ENCODE measurements at places on chromosomes 6 and 20. TPM values are rescaled to one million over a fixed set of nuclear protein-coding genes. Genes with fewer than 3 reads are reported as not detected.

DNA sequence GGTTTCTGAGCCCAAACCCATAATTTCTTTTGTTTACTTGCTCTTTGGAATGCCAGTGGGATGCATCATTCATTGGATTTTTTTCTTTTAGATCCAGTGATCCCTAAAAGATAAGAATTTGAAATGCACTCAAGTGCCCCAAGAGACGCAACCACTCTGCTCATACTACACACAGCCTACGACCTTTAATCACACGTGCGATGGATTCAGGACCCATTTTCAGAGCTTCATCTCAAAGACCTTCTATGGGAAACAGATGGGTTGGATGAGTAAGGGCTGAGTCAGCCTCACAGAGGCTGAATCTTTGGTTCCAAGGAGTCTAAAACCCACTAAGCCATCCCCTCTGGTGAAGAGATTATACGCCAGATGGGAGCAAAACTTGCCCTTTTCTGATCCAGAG lies 265.5 kb upstream of the EXOC2 start:
- DNase-seq = no peak

GRCh38 chr20:54165014-54165413 lies 8.8 kb downstream of the CYP24A1 start:
- DNase-seq = no peak

- no peak for DNase-seq
Measured at GRCh38 chr6:58113960-58114359, 796.5 kb downstream of the PRIM2 start.

- DNase-seq = no peak
Measured at GRCh38 chr20:57161478-57162361, 104.7 kb downstream of the BMP7 start.

DNA sequence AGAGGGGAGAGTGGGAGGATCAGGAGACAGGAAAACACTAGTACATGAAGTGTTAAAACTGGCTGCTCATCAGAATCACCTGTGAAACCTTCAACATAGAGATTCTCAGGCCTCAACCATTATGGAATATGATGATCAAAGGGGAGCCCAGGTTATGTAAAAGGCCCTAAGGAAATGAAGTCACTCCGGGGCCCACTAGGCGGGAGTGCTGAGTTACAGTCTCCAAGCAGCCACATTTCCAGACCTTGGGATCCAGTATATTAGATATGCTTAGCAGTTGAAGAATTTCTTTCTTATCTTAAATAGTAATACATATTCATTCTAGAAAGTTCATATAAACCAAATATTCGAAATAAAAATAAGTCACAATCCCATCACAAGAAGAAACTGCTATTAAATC lies 476.3 kb downstream of the PRKN start:
- no peak for DNase-seq

- DNase-seq = no peak
Measured at GRCh38 chr20:57818418-57819181, 108.8 kb upstream of the PMEPA1 start.

GRCh38 chr6:137950581-137950980 lies 83.5 kb downstream of the TNFAIP3 start:
- DNase-seq = no peak

DNA sequence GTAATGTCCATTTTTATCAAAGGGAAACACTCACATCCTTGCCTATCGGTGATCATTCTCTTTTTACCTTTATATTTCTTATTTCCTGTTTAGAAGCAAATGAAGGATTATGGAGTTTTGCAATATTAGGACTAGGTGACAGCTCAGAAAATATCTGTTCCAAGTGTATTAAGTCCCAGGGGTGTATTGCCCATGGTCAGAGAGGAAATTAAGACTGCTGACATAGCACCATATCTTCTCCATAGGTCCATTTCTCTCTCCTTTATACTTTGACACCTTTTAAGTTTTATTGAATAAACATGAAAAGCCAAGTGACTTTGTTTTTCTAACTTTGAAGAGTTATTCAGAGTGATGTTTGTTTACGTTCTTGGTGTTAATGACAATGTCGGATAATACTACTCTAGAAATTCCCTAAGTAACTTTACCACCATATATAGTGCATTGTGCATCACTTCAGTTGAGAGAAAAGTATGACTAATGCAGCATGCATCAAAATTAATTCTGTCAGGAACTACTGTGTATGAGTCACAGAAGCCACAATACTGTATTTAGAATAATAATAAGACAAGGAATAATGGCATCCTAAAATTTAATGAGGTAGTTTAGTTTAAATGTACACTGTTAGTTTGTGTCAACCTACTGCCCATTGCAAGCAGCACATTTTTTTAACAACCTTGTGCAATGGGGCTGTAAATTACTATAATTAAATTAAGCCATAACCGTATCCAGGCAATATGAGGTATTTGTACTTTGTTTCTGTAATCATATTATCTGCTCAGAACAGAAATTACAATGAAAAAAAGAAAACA lies 474.4 kb upstream of the RNF217 start:
- no peak for DNase-seq

DNA sequence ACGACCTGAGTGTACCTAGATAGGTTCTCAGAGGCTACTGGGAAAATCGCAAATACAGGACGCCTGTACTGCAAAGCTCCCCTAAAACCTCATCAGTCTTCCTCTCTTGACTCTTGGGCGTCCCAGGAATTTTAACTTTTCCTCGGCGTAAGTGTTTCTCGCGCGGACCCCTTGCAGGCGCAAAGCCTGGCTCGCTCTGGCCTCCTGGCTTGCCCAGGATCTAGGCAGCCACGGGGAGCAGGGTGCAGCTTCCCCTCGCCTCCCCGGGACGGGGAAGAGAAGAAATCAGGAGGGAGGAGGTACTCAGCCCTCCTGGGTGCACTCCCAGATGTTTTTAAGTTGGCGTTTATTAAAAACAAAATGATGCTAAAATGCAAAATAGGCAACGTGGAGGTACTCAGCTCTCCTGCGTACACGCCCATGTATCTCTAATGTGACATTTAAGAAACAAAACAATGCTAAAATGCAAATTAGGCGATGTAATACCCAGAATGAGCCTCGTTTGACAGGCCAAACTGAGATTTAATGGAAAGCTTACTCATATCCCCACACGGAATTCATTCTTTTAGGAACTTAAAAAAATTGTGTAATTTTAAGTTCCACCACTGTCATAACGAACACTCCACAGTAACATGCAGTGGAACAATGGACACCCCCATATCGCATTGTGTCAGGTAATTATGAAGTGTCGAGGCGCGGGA lies 1.6 kb upstream of the SOBP start:
- DNase-seq = no peak

DNA sequence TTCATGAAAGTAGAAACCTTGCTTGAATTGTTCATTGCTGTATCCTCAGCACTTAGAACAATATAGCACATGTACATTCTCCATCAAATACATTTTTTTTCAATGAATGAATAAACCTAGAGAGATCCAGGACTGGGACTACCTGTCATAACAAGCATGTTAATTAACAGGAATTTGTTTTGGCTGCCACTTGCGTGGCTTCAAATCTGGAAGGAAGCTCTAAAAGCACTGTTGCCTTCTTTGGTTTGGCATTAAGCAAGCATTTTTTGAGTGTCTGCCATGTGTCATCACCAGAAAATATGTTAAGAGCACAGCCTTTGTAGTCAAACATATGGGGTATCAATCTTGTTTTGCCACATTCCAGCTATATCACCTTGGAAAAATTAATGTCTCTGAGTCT lies 131.9 kb upstream of the BACH2 start:
- no peak for DNase-seq

- no peak for DNase-seq
Measured at GRCh38 chr6:142737368-142738034, 207.5 kb downstream of the HIVEP2 start.

DNA sequence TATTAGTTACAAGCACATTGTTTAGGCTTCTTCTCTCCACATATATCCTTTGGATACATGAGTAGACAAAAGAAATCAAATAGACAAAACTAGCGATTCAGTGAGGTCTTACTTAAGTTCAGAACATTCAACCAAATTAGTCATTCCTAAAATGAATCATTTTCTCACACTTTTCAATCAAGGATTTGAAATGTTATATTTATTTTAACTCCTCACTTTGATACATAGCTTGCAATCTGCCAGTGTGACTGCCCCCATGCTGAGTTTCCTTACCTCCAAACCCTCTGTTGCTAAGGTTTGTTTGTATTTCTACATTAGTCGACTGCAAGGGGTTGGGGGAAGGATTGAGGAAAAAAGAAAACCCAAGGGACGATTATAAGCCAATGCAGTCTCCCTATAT lies 3.5 kb upstream of the MOXD1 start:
- no peak for DNase-seq

DNA sequence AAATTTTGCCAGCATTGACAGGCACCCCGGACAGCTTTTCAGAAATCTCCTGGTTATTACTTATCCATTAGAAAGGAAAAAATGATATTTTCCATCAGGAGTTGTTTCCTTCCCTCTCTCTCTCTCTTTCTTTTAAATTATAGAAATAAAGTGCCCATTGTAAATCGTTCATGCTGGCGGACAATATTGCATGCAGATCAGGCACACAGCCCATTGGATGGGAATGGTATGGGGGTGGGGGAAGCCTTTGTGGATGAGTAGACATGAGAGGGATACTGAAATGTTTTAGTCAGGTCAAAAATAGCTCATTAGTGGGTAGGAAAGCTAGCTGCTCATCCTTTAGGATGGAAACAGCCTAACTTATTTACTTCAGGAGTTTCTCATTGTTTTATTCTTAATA lies 764.9 kb upstream of the MMS22L start:
- DNase-seq = no peak

- no peak for DNase-seq
Measured at GRCh38 chr6:27599859-27600532, 127.1 kb upstream of the ZNF184 start.

GRCh38 chr20:37198932-37199660 lies 19.7 kb upstream of the MROH8 start:
- no peak for DNase-seq

- DNase-seq = no peak
Measured at GRCh38 chr20:63454731-63455567, 17.5 kb downstream of the KCNQ2 start.

DNA sequence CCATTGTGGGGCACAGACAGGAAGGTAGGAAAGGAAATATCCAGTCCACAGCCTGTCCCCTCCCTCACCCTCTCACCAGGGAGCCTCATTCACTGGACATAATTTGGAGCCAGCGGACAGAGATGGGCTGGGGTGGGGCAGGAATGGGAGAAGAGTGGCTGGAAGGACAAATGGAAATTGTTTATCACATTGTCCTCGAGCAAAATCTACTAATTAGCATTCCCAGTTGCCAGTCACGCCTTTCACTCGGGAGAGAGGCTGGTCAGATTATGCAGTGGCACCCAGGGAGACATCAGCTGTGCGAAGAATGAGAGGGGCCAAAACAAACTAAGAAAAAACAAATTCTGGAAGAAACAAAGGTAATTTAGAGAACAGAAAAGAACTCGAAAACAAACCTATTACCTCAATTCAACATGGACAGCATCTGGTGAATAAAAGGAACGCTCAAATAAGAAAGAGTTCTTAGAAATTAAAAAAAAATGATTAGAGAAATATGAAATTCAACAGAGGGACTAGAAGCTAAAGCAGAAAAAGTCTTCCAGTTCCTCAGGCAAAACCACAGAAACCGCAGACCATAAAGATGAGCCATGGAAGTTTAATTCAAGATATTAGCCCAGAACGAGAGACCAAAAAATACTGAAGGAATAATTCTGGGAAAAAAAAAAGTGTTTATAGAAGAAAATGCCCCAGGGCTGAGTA lies 108.5 kb upstream of the RALGAPA2 start:
- DNase-seq = no peak

DNA sequence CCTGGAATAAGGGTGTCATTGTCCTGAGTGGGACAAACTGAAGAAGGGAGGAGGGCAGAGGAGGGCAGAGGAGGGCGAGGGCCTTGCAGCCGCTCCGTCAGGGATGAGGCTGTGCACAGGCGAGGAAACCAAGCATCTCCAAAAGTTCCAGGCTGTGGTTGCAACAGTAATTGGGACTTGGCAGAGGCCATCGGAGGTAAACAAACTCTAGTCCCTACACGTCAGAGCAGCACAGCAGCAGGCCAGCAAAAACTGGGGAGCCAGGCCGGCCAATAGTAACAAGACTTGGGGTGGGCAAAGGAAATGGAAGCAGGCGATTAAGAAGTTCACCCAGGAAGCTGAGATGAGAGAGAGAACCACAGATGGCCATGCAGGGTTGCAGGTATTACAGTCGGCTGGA lies 142.8 kb downstream of the SMOC2 start:
- DNase-seq = no peak

- DNase-seq = no peak
Measured at GRCh38 chr20:917416-917815, 1.3 kb upstream of the ANGPT4 start.

DNA sequence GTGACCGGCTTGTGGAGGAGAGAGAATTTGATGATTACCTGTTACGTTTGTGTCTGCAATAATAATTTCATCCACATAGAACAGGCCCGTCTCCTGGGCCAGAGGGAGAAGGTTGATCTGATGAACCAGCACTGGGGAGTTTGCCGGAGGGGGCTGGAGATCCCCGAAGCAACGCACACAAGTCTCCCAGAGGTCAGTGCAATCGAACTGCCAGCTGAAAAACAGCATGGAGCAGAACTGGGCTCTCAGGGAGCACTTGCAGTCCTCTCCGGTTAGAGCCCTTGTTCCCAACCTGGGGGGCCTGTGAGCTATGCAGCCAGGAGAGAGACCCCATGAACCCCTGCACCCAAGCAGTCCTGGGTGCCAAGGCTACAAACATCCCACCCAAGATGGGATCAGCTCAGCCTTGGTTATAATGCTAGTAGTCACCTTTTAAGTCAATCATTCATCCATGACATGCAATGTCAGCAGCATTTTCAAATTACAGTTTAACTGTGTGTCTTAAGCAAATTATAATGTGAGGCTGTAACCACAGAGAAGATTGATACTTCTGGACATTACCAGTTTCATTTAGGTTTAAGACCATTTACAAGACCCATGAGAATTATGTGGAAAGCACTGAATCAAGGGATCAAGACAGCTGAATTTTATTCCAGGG lies 34.2 kb downstream of the PKHD1 start:
- no peak for DNase-seq

- DNase-seq = no peak
Measured at GRCh38 chr6:71403422-71404134, 115.0 kb downstream of the OGFRL1 start.

DNA sequence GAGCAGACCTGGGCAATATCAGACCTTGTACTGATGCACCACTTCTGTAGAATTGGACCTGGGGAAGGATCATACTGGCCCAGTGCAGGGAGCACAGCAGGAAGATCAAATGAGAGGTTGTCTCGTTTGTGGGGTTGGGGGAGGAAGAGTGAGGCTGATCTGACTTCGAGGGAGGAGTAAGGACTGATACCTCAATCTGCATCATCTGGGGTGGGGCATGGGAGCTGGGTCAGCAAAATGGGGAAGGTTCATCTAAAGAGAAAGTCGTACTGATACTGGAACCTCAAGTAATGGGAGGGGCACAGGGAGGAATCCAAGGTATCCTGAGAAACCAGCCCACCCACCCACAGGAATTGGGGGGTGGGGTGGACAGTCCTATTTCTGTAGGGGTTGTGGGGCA lies 3.7 kb downstream of the RNF39 start:
- DNase-seq = no peak

The NRN1 gene
- total RNA-seq = 6.6 TPM

The CALHM4 gene
- total RNA-seq = not detected

The TGIF2 gene
- total RNA-seq = 8.9 TPM

The DNMT3B gene
- total RNA-seq = 0.24 TPM

The MUCL3 gene
- not detected for total RNA-seq

The UNC5CL gene
- 0.96 TPM for total RNA-seq

The FAM110A gene
- total RNA-seq = 5.7 TPM

The FHL5 gene
- 13.8 TPM for total RNA-seq

Data from right atrium auricular region (tissue), 2 donors.